Panc1 (cell line): ENCODE measurements at places on chromosomes 3 and 15.

- DNase-seq = no peak
These were observed 87.5 kb upstream of the MYO5C start for GRCh38 chr15:52383100-52383588.

DNA sequence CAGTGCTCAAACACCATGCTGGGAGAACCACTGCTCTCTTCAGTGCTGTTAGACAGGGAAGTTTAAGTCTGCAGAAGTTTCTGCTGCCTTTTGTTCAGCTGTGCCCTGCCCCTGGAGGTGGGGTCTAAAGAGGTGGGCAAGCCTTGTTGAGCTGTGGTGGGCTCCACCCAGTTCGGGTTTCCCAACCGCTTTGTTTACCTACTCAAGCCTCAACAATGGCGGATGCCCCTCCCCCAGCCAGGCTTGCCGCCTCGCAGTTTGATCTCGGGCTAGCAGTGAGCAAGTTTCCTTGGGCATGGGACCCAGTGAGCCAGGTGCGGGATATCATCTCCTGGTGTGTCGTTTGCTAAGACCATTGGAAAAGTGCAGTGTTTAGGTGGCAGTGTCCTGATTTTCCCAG is 670.2 kb upstream of the ALCAM start:
- DNase-seq = no peak

DNA sequence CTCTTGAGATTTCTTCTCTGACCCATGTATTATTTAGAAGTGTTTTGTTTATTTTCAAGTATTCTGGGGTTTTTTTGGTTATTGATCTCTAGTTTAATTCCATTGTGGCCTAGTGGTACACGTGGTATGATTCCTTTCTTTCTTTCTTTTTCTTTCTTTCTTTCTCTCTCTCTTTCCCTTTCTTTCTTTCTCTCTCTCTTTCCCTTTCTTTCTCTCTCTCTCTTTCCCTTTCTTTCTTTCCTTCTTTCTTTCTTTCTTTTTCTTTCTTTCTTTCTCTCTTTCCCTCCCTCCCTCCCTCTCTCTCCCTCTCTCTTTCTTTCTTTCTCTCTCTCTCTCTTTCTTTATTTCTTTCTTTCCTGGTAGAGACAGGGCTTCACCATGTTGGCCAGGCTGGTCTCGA is 85.7 kb upstream of the UBE2E1 start:
- DNase-seq = no peak

DNA sequence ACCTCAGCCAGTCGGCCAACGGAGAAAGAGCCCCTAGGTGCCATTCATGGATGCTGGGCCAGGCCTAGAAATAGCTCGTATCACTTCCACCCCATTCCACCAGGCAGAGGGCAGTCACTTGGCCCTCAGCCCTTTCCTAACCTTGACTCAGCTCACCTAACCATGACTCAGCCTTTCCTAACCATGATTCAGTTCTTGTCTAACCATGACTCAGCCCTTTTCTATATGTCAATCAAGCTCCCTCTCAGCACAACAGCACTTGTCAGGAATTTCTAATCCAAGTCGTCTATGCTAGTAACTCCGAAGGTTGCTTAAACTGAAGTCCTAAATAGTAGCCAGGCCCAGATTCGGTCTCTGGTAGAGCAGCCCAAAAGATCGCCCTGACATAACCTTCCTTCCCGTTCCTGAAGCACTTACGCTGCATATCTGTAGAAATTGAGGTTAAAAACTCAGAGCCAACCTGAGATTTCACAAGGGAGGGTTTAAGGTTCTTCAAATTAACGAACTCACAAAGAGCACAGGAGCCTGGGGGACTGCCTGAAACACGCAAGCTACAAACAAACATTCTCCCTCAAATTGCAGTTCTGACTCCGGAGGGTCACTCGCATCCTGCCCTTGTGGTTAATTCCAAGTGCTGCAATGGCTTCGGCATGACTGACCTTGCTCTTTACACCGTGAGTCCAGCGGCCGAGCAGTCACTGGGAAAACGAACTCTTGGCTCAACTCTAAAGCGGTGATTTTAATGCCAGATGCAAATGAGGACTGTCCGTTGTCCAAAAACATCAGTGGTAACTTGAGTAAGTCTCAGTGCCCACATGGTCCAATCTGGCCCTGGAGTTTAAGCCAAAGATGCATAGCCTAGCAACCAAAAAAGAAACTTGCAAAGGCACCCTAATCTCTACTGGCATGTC is 99.9 kb downstream of the ADAMTS17 start:
- peak; percentile 10 for DNase-seq

DNA sequence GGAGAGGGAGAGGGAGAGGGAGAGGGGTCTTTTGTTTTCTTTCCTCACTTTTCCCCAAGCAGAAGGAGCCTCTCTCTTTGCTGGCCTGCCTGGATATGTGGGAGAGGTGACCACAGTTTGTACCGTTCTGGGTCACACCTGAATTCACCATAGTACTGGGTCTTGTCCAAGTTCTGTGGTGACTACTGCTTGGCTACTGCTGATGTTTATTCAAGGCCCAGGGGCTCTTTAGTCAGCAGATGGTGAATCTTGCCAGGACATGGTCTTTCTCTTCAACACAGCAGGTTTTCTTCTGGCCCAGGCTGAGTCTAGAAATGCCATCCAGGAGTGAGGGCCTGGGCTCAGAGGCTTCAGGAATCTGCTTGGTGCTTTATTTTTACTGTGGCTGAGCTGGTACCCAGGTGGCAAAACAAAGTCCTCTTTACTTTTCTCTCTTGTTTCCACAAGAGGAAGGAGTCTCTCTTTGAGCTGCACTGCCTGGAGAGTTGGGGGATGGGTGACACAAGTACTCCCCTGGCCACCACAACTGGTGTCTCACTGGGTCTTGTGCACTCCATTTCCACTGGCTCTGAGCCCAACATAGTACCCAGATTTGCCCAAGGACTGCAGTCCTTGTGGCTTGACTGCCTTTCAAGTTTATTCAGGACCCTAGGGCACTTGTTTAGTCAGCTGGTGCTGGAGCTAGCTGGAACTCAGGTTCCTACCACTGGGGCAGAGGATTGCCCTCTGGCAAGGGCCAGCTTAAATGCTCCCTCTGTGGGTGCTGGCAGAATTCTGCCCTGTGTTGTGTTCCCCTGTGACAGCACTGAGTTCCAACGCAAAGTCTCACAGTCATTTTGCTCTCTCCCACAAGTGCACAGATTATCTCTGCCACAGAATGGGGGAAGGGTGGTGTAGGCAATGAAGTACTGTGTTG is 16.8 kb upstream of the CCNDBP1 start:
- DNase-seq = no peak

- DNase-seq = peak; percentile 1
These were observed 144.4 kb downstream of the DNAJB8 start for GRCh38 chr3:128322030-128323022.

- no peak for DNase-seq
These were observed 65.9 kb downstream of the HACD2 start for GRCh38 chr3:123518892-123519485.

GRCh38 chr15:97168704-97169475 is 791.6 kb upstream of the ARRDC4 start:
- no peak for DNase-seq

GRCh38 chr3:129077222-129077621 is 16.6 kb downstream of the GP9 start:
- DNase-seq = no peak

DNA sequence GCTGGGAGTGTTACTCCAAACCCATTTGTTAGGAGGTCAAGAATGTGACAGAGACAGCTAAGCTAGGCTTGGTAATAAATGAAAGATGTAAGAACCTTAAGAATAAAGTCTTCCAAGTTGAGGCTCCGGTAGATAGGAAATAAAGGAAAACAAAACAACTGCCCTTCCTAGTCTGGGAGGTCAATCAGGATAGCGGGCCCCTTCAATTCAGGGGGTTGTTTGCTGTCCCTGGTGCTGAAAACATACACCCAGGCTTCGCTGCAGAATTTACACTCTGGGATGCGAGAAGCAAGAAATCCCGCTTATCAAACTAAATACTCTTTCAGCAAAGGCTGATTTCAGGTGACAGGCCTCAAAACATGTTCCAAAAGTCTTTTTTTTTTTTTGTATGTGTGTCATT is 393.4 kb downstream of the NTRK3 start:
- DNase-seq = no peak

- DNase-seq = no peak
These were observed 32.5 kb downstream of the RFTN1 start for GRCh38 chr3:16480861-16481545.

GRCh38 chr15:53974813-53975212 is 3.4 kb upstream of the UNC13C start:
- DNase-seq = no peak

DNA sequence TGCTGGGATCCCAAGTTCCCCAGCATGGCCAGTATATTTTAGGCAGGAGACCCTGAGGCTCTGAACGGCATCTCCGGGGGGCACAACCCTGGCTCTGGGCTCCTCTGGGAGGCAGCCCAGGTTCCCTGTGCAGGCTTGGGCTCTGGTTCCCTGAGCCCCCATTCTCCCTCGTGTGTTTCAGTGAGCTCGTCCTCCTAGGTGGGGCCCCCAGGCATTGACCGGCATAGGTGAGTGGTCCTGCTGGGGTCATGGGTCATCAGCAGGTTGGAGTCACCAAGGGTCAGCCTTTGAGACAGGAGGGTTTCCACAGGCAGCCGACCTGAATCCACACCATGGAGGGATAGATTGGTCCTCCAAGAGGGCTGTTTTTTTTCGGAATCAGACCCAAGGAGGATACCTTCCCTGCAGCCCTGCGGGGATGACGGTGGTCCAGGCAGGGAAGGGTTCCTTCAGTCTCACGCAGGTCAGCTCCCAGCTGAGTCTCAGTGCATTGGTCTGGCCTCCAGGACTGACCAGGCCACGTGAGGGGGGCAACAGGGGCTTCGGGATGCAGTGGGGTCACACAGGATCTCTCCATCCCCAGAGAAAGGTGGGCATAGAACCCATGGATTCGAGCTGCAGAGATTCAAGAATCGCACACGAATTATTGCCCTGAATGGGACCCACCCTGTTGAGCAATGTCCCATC is 226.0 kb downstream of the SNRPN start:
- DNase-seq = no peak

- no peak for DNase-seq
These were observed 82.2 kb upstream of the VEPH1 start for GRCh38 chr3:157585386-157585785.

GRCh38 chr3:177473184-177473583 is 275.9 kb upstream of the TBL1XR1 start:
- no peak for DNase-seq

- no peak for DNase-seq
These were observed 237.6 kb downstream of the TUSC7 start for GRCh38 chr3:116947148-116947547.

DNA sequence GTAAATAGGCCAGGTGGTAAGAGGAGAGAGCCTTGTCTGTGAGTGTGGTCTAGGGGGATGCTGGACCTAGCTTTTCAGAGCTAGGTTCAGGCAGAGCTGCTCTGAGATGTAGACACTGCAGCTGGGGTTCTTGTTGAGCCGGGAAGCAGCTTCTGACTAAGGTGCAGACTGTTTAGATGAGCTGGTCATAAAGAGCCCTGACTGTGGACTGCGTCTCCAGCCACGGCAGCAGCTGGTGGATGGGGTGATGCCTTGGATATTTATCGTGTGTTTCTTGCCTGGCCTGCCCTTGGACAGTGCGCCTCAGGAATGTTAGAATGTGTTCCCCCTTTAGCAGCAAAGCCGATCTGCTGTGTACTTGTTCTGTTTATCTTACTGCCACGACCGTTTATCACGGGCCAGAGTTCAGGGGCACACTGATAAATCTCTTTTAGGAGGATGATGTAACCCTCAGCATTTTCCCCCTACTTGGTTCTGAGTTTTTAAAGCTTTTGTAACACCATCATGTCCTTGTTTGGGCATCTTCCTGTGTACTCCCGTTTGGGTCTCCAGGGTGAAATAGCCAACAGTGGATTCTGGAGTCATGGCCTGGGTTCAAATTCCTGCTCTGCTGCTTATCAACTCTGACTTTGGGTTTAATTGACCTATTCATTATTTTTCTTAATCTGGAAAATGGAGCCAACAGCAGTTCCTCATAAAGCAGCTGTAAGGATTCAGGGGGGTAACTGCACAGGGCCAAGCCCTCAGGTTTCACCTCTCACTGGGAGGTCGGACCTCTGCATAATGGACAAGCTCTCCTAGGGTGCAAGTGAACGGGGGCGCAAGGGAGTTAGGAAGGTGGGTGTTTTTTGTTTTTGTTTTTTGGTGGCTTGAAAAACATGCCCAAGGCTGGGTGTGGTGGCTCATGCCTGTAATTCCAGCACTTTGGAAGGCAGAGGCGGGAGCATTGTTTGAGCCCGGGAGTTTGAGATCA is 51.4 kb downstream of the FLNB start:
- no peak for DNase-seq

DNA sequence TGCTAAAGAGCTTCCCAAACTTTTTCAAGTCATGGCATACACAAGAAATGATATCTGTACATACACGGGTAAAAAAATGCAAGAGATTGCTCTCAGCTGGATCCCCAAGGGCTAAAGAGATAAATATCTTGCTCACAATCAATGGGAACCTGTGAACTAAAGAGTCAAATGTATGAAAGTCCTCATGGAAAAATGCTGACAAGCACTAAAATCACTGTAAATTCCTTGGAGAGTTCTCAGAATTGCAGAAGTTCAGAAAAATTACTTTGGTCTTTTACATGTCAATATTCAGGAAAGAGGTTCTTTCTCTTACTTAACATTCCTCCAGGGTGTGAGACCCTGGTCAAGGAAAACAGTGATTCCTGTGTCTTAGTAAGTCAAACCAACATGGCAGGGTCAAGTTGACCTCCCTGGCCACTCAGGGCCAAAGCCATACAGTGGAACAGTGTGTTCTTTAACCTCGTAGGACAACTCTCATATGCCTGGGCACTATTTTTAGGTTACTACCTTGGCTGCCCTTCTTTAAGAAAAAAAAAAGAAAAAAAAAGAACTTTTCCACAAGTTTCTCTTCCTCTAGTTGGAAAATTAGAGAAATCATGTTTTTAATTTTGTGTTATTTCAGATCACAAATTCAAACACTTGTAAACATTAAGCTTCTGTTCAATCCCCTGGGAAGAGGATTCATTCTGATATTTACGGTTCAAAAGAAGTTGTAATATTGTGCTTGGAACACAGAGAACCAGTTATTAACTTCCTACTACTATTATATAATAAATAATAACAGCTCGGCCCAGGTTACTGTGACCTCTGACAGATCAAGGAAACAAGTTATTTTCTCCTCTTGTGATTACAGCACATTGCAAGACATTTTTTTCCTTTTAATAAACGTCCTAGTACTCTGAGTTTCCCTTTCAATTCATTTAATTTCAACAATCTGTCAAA is 12.5 kb downstream of the SSR3 start:
- no peak for DNase-seq

- no peak for DNase-seq
These were observed 234.4 kb downstream of the XXYLT1 start for GRCh38 chr3:195036574-195036973.

DNA sequence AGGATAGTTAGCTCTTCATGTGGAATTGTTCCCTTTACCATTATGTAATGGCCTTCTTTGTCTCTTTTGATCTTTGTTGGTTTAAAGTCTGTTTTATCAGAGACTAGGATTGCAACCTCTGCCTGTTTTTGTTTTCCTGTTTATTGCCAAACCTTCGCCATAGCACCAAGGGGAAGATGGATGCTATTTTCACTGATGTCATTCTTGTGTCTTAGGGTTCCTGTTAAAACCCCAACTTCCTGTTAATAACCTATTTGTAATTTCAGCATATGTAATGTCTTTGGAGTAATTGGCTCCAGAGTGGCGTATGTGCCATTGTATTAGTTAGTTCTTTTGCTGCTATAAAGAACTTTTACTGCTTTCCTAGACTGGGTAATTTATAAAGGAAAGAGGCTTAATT is 10.8 kb downstream of the SAMMSON start:
- DNase-seq = no peak
